ENCODE measurements at places on chromosomes 7 and 10.

DNA sequence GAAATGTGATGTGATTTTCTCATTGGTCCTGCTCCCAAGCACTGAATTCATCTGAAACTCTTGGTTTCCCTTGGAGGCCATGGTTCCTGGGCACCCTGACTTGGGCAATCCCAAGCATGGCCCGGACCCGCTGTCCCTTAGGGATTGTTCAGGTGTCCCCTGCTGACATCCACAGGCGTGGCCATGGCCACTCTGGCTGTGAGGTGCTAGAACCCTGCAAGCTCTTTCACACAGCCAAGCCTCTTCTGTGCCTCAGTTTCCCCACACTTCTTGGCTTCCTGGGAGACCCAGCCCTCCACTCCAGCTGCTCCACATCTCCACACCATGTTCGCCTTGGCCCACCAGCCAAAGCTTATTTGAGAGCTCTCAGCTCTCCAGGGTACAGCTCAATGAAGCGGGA lies 12.0 kb upstream of the AZGP1 start:
- no peak for DNase-seq

DNA sequence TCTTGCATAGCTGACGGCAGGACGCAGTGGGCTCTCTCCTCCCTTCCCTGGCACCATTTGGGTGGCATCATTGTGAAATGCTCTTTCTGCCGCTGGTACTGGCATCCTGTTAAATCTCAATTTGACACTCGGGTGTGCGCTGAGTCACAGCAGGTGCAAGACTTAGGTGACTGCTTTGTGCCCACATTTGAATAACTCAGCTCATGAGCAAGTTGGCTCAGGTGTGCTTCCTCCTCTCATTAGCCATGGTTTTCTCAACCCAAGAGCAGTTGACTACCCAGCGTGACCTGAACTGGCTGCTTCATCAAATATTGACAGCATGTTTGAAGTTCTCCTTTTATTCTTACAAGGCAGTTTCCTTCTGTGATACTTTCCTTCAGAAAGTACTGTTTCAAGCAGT lies 24.6 kb upstream of the NFE2L3 start:
- DNase-seq, result no peak

GRCh38 chr10:131445623-131446022 lies 134.1 kb upstream of the TCERG1L start:
- no peak for DNase-seq

DNA sequence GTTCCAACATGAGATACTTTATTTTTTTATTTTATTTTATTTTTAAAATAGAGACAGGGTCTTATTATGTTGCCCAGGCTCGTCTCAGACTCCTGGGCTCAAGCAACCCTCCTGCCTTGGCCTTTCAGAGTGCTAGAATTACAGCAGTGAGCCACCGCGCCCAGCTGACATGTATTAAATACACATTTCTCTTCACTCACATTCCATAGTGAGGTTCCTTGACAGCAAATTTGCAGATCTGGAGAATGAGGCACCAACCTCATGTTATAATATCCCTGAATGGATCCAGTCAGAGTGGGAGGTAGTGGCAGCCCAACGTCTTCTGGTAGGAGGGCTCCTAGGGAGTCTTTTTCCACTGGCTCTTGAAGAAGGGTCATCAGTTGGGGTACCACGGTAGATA lies 46.1 kb downstream of the OGDH start:
- no peak for DNase-seq

GRCh38 chr7:46320956-46321355 lies 399.9 kb upstream of the IGFBP3 start:
- no peak for DNase-seq

- DNase-seq, result no peak
Measured at GRCh38 chr10:125633517-125633999, 49.4 kb downstream of the TEX36 start.

DNA sequence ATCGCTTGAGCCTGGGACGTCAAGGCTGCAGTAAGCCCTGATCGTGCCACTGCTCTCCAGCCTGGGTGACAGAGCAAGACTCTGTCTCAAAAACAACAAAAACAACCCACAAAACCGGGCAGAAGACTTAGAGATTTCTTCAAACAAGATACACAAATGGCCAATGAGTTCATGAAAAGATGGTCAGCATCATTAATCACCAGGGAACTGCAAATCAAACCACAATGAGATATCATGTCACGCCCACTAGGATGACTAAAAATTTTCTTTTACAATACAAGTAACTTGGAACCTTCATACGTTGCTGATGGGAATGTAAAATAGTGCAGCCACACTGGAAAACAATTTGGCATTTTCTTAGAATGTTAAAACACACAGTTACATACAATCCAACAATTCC lies 77.3 kb upstream of the GRID1 start:
- DNase-seq, result no peak

- no peak for DNase-seq
Measured at GRCh38 chr7:674454-675410, 51.8 kb upstream of the DNAAF5 start.

- DNase-seq, result no peak
Measured at GRCh38 chr10:15043674-15044073, at the start of gene OLAH. TSS of gene OLAH (plus strand) at chr10:15043943. CDS start at chr10:15047289, 3,346 bp downstream.

- peak; percentile 24 for DNase-seq
Measured at GRCh38 chr7:101940830-101941229, 123.4 kb downstream of the CUX1 start.

- DNase-seq, result no peak
Measured at GRCh38 chr10:103350175-103350516, 794 bp downstream of the PCGF6 start.

GRCh38 chr7:88480896-88481295 lies 174.2 kb upstream of the STEAP4 start:
- no peak for DNase-seq

Data from neuronal stem cell (in vitro differentiated cells).